ENCODE measurements at places on chromosomes 7 and 10.

DNA sequence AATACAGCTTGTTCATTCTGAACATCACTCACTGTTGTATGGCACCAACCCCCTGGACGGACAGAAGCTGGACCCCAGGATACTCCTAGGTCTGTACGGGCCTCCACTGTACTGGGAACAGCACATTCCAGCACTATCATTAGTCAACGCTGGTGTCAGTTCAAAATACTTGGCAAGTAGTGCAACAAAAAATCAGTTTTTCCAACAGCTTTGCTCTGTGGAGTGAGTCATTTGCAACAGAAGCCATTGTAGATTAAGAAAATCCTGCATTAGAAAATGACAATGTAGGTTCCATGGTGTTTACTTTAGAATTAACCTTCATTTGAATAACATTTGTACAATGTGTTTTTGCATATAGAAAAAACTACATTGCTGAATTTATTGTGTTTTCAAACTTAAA is 266.6 kb downstream of the HDAC9 start:
- no peak for DNase-seq

DNA sequence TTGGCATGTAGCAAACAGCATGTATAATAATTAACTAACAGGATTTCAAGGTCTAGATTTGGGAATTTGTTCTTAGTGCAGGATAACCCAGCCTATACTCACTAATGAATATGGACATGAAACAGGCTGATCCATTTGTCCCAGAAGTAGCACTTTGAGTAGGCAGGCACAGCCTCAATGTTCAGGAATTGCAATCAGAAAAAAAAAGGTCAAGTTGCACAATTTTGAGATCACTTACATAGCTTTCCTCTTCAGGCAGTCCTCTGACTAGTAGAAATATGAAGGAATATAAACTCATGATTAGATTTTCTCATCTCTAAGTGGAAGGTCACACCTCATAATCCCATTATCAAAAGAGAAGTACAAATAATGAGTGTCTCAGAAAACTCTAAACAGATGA is 921.4 kb upstream of the CELF2 start:
- no peak for DNase-seq

DNA sequence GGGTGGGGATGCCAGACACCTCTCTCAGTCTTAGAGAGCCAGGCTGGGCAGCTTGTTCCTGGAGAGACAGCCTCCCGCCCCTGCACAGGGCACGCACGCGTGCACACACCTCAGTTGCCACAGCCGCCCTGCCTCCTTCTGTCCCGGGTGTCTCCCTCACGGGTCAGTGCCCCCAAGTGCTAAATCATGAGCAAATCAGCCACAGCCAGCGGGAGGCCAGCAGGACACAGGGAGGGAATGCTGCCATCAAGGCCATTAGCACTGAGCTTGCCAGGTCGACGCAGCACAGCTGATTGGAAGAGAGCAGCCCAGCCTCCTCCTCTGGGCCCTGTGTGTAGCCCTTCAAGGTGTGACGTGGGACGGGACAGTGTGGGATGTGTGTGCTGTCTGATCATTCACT is 130.4 kb downstream of the CDH23 start:
- DNase-seq = no peak

GRCh38 chr7:64636386-64636785 is 29.5 kb upstream of the ZNF107 start:
- DNase-seq = no peak

- no peak for DNase-seq
Measured at GRCh38 chr10:65142641-65143435, 1621.6 kb downstream of the REEP3 start.

- no peak for DNase-seq
Measured at GRCh38 chr7:149016876-149017275, 11.4 kb downstream of the PDIA4 start.

- DNase-seq = no peak
Measured at GRCh38 chr10:121947343-121948330, 19.8 kb upstream of the ATE1 start.

GRCh38 chr7:92782855-92783254 is 53.5 kb downstream of the CDK6 start:
- no peak for DNase-seq

GRCh38 chr7:117282239-117282812 is 40.5 kb downstream of the WNT2 start:
- DNase-seq = no peak

GRCh38 chr10:12027539-12027938 is 15.1 kb downstream of the UPF2 start:
- DNase-seq = no peak

GRCh38 chr7:130435311-130435854 is 5.4 kb downstream of the CEP41 start:
- no peak for DNase-seq

- no peak for DNase-seq
Measured at GRCh38 chr10:67452892-67453291, 243.1 kb downstream of the CTNNA3 start.

DNA sequence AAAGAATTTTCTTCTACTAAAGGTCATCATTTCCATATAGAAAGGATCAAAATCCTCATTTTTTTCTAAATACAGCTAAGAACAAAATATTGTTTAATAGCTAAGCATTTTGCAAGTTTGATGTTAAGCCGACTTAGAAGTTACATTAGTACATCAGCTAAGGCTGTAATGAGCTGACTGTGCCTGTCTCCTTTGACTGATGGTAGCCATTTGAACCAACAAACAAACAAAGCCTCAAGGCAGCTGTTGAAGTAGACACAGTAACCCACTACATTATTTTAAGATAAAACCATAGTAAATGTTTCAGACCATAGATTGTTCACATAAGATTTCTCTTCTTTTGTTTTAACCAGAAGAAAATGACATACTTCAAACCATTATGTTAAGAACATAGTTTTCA is 210.9 kb upstream of the VSTM2A start:
- no peak for DNase-seq

GRCh38 chr10:69951658-69952057 is 101.0 kb upstream of the MACROH2A2 start:
- DNase-seq = no peak

DNA sequence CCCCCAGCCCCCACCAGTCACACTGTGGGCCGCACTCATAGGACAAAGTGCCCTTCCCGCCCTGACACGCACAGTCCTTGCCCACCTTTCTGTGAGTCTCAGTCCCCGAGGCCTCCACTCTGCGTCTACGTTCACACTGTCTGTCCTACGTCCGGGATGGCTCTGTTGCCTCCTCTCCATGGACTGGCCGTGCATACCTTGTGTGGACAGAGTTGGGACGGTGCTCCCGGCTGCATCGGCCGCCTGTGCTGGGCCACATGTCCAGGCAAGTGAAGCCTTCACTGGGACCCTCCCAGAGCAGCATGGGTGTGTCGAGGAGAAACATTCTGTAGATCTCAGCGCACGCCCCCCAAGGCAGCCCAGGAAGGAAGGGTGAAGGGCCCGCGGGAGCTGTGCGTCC is 239.0 kb downstream of the MGMT start:
- no peak for DNase-seq

DNA sequence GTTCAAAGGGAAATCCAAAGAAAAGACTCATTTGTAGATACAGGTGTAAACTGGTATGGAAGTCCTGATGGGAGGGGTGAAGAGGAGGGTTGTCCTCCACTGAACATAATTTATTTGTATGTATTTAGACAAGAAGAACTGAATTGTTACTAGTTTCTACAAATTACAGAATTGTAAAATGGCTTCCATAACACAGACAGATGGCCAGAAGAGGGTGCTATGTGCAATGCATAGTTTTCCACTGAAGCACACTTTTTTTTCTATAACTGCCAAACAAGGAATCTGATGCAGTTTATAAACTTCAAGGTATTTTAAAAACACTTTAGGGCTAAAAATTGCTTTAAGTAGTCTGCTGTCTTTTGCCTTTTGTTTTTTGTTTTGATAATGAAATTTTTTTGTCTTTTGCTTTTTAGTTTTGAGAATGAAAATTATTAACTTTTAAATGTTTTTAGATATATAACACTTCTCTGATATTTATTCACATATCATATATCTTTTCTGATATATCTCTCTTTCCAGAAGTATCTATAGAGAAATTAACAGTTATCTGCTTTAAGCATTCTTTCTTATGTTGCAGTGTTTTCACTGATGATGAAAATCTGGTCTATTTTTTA is 58.5 kb downstream of the PHYHIPL start:
- DNase-seq = no peak

- no peak for DNase-seq
Measured at GRCh38 chr7:151793991-151794507, 82.9 kb downstream of the PRKAG2 start.

Measured in stimulated activated CD4-positive, alpha-beta T cell treated with anti-CD3 and anti-CD28 coated beads, Interleukin-15, amount 100 ng/mL, for 1 hour (primary cell).